NCI-H526 (cell line): ENCODE measurements at places on chromosomes 13 and 19.

DNA sequence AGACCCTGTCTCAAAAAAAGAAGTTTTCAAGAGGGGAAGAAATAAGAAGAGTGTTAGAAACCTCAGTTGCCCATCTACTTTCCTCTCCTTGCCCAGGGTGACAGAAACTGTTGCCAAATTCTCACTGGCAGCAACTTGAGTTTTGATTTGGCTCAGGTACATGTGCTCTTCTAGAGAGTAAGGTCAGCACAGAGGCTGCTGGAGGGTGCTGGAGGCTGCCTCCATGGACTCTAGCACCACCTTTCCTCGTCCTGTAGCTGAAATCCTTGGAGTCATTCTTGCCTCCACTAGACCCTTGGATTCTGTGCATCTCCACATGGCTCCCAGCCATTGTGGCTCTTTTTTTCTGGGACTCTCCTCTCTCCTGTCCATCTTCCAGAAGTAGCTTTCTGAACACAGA is 149.1 kb downstream of the TM9SF2 start:
- no peak for DNase-seq

DNA sequence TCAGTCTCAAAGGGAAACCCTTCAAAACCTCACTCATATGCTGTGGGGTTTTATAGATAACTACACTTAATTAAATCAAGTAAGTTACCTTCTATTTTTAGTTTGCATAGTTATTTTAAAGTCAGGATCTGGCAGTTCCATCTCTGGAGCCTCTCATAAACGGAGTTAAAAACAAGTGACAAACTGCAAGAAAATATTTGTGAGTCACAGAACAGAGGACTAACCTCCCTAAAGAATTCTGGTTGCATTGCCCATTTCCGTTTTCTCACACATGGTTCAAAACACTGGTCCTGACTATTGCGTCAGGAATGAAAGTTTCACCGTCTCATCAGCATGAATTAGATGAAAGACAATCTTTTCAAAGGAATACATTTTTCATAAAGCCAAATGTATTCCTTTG is 10.6 kb downstream of the RXFP2 start:
- no peak for DNase-seq

DNA sequence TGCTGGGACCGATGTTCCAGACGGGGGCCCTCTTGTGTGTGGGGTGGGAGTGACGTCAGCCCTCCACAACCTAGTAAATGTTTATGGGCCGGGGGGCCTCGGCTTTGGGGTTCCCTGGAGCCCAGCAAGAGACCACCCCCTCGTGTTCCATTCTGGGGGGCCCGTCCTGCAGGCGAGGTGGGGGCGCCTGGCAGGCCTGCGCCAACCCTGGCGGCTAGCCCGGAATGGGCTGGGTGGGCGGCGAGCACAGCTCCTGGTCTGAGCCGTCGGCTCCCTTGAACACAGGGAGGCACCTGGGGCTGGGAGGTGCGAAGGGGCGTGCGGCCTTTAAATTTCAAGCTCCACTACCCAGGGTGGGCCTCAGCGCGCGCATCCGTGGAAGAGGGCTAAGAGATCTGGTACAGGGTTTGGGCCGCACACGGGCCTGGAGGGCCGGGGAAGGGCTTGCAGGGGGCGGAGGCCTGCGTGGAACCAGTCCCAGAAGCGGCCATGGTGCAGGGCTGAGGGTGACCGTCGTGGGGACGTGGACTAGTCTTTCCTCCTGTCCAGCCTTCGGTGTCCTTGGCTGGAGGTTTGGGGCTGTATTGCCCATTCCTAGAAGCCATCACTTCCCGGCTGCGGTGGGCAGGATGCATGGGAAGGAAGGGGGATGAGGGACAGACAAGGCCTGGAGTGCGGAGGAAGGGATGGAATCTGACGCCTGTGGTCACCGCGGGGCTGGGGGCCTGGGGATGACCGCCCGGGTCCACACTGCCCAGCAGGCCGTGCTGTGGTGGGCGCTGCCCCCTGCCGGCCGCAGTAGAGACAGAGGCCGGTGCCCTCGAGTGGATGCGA is 11.4 kb downstream of the NDUFA11 start:
- DNase-seq: no peak

DNA sequence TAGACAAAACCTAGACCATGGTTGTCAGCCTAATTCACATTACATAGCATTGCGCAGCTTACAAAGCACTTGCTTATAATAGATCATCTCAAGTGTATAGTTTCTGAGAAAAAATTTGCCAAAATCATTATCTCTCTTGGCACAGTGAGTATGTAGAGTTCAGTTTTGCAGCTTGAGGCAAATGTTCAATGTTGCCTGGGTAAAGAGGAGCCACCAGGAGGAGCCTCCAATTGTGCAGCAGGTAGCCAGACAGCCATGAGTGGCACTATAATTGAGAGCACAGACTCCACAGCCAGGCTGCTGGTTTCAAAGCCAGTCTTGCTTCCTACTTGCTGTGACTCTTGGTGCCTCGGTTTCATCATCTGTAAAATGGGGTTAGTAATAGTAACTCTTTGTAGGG is 24.0 kb upstream of the OLFM4 start:
- peak; percentile 34 for DNase-seq

DNA sequence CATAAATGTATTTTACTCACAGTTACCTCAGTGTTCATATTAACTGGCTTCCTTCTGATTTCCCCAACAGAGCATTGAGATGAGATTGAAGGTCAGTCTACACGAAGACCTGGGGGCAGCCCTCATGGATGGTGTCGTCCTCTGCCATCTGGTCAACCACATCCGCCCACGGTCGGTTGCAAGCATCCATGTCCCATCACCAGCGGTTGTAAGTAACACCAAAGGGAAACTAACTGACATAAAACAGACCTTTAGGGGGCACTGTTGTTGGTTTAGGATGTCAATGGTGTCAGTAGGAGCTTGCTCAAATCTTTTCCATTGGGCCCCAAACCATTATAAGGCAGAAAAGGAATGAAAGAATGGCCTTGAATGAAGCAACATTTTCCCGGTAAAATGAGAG is 68.2 kb downstream of the ESD start:
- peak; percentile 17 for DNase-seq

GRCh38 chr19:16012552-16012951 is 63.7 kb upstream of the TPM4 start:
- no peak for DNase-seq

DNA sequence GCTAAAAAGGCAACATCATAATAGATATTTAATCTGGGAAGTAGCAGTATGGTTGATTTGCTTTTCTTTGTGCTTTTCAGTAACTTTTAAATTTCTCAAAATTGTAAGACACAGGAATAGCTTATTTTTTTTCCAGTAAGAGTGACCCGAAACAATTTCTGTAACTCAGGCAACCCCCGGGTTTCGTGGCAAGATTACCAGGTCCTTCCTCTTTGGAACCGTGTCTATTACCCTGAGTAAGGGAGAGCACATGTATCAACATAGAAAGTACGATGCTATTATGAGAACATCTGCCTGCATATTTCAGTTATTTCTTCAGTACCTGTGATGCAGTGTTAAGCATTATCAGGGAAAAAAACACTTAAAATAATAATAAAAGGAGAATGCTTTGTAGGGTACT is 64.1 kb downstream of the DOCK9 start:
- no peak for DNase-seq

DNA sequence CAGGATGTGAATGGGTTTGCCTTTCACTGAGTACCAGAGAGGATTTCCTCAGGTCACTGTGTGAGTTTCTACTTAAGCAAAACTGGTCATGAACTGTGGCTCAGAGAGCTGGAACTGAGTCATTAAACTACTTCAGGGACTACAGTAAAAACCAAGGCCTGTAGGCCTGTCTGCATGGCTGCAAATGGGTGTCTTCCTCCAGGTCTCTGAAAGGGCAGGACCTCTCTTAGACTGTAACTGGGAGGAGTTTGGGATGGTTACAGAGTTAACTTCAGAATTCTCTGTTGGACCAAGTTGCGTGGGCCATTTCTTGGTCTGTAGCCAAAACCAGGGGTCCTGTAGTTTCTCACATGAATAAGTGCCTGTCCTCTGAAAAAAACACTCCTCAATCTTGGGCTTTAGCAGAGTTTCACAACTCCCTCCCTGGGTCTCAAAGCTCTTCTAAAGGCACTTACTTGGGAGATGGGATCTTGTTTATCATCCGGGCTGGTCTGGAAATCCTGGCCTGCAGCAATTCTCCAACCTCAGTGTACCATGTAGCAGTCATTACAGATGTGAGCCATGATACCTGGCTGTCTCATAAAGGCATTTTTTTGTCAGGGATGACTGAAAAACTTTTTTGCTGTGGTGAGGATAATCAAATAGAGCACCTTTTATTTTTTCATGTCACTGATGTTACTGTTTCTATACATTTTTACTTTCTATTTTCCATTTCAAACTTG is 19.7 kb downstream of the ZNF714 start:
- DNase-seq: no peak

GRCh38 chr19:38262585-38263268 is 1.6 kb upstream of the SPINT2 start:
- DNase-seq: no peak

DNA sequence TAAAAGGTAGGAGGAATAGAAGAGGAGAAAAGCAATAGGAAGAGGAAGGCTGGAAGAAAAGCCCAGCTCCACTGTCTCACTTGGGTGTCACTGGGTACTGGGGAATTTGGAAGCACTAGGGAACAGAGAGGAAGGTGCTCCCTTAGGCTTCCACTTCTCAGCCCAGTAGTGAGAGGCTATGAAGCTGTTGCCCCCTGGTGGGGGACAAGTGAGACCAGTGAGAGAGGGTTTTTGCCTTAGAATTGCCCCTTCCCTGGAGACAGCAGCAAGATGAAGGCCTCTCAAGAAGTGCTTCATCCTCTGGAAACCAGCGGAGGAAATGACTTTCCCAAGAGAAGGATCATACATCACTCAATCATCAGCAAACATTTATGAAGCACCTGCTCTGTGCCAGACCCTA is 4.7 kb upstream of the ZNF606 start:
- peak; percentile 4 for DNase-seq

DNA sequence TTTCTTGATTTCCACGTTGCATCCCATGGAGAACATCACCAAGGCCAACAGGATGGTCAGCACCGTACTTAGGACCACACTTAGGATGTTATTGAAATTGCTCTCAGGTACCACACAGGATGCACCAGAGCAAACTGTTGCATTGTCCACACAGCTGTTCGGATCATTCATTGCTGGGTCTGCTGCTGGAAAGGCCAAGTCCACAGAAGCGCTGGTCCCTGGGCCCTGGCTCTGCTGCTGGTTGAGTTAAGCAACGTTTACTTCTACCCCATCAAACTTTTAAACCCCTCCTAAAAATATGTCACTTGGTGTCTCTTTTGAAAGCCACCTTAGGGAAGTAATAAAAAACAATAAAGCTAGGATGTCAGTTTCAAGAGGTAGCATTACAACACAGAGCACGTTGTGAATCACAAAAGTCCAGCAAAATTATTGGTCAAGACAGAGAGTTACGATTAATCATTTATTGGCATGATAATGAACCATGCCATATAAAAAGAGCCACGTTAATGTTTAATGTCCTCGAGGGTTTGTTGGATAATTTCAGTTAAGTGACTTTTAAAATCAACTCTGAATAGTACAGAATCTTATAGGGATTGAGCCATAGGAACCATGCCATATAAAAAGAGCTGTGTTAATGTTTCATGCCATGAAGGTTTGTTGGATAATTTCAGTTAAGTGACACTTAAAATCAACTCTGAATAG is at the start of gene SLC10A2:
TSS of gene SLC10A2 (minus strand) at position 339 of the 702 bp plus-strand sequence. CDS start at position 171, 168 bp downstream.
- DNase-seq: no peak

- DNase-seq: peak; percentile 77
Observed at GRCh38 chr19:920051-920864, 3.1 kb downstream of the KISS1R start.

GRCh38 chr19:40388481-40388880 is 1.5 kb downstream of the HIPK4 start:
- no peak for DNase-seq

GRCh38 chr19:42123765-42124164 is 8.5 kb downstream of the POU2F2 start:
- no peak for DNase-seq

DNA sequence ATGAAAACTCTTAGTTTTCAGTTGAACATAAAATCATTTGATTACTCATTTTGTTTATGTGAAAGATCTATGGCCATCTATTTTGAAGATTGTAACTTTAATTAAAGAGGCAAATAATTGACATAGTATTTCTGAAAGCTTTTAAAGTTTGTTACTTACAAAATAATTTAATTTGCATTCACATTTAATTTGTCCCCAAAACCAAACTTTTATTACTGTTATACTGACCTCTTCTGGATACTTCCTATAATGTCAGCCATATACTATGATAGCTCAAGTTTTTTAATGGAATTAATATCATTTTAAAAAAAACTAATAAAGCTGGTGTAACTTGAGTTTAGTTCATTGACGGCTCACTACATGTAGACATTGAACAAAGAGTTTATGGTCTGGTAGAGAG is 4.9 kb upstream of the SGCG start:
- DNase-seq: no peak

DNA sequence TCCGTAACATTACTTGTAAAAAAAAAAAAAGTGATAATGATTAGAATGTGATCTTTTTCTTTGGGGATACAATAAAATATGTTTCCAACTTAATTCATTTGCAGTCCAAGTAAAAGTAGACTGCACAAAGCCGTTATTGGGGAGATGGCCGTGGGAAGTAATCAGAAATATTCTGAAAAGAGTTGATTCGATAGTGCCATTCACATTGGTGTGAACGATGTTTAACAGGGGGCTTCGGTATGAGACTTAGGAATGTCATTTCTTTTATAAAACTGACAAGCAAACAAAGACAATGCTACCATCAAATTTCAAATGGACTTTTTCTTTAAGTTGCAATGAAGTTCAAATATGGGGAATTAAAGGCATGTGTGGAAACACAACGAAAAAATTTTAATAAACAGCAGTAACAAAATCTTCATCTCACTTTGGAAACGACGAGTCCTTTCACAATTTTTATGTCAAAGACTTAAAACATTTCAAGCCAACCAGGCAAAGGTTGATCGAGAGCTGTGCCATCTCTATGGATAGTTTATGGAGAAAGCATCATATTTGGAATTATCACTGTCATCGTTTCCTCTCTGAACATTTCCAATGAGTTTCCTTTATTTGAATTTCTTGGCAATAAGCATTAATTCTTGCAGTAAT is 1.7 kb upstream of the ZIC5 start:
- DNase-seq: no peak

GRCh38 chr13:72122661-72123255 is 255.8 kb upstream of the DACH1 start:
- DNase-seq: no peak

DNA sequence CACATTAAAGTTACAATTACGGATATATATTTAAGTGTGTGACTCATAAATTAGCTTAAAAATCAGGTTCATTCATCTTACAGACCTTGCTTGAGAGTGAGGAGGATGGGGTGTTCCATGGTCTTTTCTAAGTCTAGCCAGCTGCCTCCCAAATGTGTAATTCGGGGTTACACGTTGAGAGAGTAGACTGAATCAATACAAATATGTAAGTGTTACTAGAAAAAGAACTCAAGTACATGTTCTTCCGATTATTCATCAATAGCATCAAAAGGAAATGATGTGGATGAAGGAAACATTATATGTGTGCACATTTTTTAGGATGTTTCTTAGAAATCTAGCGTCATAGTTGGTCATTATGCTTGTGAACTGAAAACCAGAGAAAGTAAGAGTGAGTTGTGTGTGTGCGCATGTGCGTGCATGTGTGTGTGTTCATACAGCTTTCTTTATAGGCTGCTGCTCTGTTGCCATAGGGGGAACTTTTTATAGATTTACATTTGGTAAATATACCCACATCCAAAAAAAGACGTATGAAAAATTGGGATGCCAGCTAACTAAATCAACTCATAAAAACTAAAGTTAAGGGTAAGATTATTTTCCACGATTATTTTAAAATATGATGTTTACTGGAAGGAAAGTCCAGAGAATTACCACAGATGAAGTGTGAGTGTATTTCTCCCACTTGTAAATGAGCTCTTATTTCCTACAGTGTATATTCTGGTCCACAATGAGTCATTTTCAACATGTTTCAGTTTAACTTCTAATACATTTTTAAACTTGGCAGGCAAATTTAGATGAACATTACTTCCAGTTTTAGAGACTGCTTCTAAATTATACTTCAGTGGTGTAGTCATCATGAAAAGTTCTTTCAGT is 82.4 kb downstream of the PIBF1 start:
- DNase-seq: no peak
